Stimulated activated CD8-positive, alpha-beta memory T cell treated with anti-CD3 and anti-CD28 coated beads, Interleukin-12 subunit alpha, Interleukin-12 subunit beta, amount 100 ng/mL, for 1 hour (primary cell): ENCODE measurements at places on chromosomes 5 and 9.

GRCh38 chr5:73321757-73322436 is 126.7 kb downstream of the FOXD1 start:
- DNase-seq: no peak

DNA sequence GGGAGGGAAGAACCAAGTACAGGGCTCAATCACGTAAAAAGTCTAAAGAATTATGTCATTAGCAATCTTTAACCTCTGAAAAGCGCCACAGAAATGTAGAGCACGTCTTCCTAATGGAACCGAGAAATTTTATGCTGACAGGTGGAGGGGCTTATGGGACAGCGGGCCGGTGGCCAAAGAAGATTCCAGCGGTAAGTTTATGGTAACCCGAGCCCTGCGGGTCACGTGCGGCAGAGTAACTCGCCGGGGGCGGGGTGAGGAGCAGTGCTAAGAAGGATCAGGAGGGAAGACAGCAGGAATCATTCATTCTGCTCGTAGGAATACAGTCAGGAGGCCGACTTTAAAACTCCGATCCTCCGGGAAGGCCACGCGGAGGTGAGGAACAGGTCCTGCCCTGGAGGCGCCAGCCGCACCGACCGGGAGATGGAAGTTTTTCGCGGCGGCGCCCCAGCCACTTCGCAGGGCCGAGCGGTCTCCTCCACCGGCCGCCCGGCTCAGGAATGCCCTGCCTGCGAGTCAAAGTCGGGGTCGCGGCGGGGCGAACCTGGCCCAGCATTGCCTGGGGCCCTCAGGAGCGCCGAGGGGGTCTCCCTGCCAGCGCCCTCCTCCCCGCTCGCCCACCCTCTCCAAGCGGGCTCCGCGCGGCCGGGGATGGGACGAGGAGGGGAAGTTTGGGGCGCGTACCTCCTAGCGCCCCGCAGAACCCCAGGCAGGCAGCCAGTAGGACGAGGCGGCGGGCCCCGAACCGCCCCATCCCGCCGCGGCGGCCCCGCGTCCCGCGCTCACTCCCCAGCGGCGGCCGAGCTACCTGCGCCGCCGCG is 101.8 kb downstream of the ESM1 start:
- no peak for DNase-seq

GRCh38 chr5:149423049-149423793 is 44.1 kb upstream of the IL17B start:
- no peak for DNase-seq

GRCh38 chr5:66247176-66247960 is 103.3 kb downstream of the SREK1 start:
- DNase-seq: no peak

- no peak for DNase-seq
Measured at GRCh38 chr9:133242241-133242640, 32.8 kb downstream of the ABO start.

DNA sequence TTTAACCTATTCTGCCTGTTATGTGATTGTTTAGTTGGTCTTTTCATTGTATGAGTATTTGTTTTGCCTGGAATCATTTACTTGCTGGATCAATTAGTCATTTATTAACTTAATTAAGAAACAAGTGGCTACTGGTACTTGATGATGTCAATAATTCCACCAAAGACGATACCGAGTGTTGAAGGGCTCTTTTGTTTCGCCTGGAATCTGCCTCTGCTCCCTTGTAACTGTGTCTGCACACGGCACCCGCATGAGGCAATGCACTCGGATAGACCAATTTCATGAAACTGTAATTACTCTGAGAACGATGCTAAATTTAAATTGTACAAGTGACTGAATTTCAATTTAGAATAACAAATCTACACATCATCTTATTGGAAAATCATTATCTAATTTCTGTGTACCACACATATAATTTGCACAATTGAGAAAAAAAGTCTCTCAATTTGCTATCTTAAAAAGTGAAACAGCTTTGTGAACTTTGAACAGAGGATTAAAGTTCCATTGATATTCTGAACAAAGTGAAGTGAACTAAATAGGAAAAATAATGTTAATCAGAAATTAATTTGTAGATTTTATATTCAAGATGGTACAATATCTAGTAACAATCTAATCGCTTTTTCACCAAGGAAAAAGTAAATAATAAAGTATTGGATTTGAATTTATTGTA is 143.2 kb downstream of the CTNND2 start:
- DNase-seq: no peak

GRCh38 chr5:52661903-52662595 is 125.7 kb upstream of the ITGA1 start:
- no peak for DNase-seq

GRCh38 chr5:11640158-11640873 is 263.9 kb downstream of the CTNND2 start:
- DNase-seq: no peak

DNA sequence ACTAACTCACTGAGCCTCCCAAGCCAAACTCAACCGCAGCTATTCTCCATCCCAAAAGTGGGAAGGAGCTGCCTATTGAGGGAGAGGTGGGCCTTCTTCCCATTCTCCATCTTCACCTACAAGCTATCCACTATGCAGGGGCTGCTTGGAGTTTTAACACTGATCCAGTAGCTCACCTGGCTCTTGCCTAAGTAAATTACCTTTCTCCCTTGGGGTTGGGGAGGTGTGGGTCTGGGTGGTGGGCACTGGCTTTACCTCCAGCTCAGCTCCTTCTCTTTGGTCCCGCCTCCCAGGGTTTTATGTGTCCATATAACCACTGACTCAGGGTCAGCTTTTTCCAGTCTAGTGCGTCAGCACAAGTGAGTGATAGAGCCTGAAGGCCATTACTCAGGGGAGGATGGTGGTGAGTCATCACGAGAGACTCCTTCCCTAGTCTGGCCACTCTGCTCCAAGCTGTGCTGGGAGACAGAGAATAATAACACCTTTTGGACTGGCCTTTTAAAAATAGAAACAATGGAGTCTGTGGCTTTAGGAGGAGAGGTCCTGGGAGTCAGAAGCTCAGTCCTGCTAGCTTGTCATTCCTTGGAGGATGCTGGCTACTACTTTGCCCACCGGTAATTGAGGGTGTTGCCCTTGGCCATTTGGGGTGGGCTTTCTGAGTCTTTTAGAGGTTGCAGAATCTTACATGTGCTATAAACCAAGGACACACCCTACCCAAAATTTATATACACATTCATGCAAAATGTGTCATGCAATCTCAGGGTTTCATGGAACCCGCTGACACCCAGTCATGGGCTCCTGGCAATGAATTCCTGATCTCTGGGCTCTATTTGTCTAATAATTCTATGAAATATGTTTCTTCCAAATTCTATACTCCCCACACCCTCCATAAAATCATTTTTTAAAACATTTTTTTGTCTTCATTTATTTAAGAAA is 35.6 kb upstream of the ATP6V1G1 start:
- DNase-seq: no peak
